Fibroblast of upper back skin (primary cell): ENCODE measurements at places on chromosomes 1 and 21.

- no peak for DNase-seq
Measured at GRCh38 chr1:221877311-221877710, 135.4 kb upstream of the DUSP10 start.

GRCh38 chr1:247441606-247442005, 16.3 kb downstream of the OR2B11 start:
- DNase-seq, result no peak

- no peak for DNase-seq
Measured at GRCh38 chr1:204112876-204113730, 38.7 kb downstream of the ETNK2 start.

DNA sequence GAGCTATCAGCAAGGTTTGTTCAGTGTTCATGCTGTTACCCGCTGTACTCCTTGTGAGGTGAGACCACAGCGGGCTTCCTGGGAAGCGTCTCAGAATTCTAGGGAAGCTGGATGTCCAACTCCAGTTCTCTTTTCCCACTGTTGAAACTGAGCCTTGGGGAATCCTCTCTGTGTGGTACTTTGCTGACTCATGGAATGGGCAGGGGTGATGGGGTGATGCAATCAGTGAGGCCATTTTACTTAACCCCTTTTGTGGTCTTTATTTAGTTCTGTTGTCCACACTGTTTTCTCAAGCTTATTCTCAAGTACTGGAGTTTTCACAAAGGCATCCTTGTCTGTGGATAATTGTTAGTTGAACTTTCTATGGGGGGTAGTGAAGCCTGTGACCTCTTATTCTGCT, 42.6 kb downstream of the ACKR1 start:
- DNase-seq, result no peak

GRCh38 chr1:53710584-53710983, 28.4 kb downstream of the GLIS1 start:
- no peak for DNase-seq

GRCh38 chr1:218656301-218657037, 311.3 kb downstream of the TGFB2 start:
- DNase-seq, result peak; percentile 43
